ENCODE measurements at places on chromosomes 3 and 15.
A peak's percentile ranks its signal among the peaks of the same experiment; 100 is the strongest.

GRCh38 chr15:29452881-29453731 lies 183.5 kb upstream of the NSMCE3 start:
- DNase-seq = no peak

GRCh38 chr3:46946856-46947545 lies 29.5 kb downstream of the CCDC12 start:
- peak; percentile 65 for DNase-seq

DNA sequence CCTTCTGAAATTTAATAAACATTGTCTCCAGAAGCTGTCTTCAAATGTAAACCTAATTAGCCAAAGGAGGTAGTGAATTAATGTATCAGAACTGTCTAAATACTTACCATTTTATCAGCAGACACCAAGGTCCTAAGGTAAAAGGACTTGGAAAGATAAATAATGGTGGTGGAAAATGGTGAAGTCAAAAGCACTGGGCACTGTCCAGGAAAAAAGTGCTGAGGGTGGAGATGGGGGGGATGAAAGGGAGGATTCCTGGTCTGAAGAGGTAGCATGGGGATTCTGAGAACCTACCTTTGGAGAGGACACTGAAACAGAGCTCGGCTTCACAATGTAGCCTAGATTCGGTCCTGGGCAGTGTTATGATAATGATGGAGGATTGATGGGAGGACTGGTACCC lies 149.0 kb upstream of the DPH6 start:
- DNase-seq = no peak

- no peak for DNase-seq
Measured at GRCh38 chr3:143471705-143472104, 352.1 kb downstream of the CHST2 start.

GRCh38 chr3:171459137-171459941 lies 866 bp downstream of the TNIK start:
- peak; percentile 33 for DNase-seq

DNA sequence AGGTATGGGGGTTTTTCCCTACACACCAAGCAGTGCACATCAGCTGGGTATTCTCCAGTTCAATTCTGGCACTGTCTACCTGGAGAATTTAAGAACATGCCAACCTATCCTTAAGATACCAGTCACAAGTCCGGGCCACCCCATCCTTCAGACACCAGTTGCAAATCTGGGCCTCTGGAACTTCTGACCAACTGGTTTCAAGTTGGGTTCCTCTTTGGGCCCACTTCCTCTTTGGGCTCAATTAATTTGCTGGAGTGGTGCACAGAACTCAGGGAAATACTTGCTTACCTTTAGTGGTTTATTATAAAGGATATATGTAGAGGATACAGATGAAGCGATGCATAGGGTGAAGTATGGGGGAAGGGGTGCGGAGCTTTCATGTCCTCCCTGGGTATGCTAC lies 25.3 kb downstream of the GLCE start:
- DNase-seq = no peak
